ENCODE measurements at places on chromosomes 1 and 21.

- no peak for DNase-seq
These were observed 55.6 kb downstream of the PEX14 start for GRCh38 chr1:10530281-10530740.

- DNase-seq: no peak
These were observed 100.6 kb upstream of the VAMP3 start for GRCh38 chr1:7670334-7671145.

GRCh38 chr1:156755527-156755950 is 4.1 kb upstream of the HDGF start:
- DNase-seq: no peak

GRCh38 chr1:63922848-63923247 is 149.0 kb downstream of the ROR1 start:
- no peak for DNase-seq

DNA sequence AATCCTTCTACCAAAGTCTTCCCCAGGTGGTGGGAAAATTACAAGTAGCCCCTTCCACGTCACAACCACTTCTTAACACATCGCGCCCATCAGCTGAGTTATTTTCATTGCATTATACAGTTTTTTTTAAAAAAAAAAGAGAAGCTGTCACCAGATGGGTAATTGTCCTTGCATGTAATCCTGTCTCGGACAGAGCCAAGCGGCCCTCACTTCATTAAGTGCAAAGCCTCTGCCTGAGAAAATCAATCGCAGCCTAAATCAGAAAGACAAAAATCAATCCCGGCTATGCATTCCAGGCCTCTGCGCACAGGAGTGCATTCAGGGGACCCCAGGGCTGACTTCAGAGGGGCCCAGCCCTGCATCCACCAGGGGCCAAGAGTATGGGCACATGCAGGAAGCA is 538.9 kb downstream of the NPHP4 start:
- no peak for DNase-seq

DNA sequence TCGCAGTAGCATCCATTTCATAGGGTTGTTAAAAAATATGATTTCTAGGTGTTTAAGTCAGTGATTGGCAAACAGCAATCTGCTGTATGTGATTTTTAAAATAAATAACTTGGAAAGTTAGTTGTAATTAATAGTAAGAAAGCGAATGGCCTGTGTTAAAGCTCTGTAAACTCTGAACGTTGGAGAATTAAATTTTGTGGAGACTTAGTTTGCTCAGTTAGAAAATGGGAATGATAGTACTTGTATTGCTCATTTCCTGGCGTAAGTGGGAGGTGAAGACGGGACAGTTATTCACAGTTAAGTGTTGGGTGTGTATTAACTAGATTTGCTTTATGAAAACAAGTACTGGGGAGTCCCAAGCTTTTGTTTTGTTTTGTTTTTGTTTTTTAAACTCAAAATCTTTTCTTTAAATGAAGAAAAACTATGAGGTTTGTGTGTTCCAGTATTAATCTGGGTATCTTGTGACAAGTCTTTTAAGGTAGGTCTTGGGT is 995 bp downstream of the CACYBP start:
- DNase-seq: no peak

DNA sequence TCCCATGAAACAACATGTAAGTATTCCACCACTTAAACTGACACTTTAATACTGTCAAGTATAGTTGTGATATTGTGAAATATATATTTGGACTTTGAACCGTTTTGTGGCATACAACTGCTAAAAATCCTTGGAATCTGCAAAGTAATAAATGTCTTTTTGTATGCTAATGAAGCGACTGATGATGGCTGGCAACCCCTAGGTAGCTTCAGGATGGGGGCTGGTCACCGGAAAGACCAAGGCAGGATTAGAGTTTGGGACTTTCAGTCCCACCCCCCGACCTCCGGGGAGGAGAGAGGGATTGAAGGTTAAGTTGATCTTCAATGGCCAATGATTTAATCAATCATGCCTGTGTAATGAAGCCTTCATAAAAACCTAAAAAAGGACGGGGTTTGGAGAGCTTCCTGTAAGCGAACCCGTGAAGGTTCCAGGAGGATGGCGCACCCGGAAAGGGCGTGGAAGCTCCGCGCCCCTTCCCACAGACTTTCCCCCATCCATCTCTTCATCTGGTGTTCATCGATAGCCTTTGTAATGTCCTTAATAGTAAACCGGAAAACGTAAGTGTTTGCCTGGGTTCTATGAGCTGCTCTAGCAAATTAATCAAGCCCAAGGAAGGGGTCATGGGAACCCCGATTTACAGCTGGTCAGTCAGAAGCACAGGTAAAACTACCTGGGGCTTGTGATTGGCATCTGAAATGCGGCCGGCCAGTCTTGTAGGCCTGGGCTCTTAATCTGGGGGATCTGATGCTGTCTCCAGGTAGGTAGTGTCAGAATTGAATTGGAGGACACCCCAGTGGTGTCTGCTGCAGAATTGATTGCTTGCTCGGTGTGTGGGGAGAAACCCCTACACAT is 1.8 kb upstream of the ZNF281 start:
- no peak for DNase-seq

GRCh38 chr1:76294482-76295194 is 220.1 kb downstream of the ST6GALNAC3 start:
- DNase-seq: no peak

GRCh38 chr1:207867136-207868109 is 43.5 kb downstream of the CD34 start:
- DNase-seq: no peak

DNA sequence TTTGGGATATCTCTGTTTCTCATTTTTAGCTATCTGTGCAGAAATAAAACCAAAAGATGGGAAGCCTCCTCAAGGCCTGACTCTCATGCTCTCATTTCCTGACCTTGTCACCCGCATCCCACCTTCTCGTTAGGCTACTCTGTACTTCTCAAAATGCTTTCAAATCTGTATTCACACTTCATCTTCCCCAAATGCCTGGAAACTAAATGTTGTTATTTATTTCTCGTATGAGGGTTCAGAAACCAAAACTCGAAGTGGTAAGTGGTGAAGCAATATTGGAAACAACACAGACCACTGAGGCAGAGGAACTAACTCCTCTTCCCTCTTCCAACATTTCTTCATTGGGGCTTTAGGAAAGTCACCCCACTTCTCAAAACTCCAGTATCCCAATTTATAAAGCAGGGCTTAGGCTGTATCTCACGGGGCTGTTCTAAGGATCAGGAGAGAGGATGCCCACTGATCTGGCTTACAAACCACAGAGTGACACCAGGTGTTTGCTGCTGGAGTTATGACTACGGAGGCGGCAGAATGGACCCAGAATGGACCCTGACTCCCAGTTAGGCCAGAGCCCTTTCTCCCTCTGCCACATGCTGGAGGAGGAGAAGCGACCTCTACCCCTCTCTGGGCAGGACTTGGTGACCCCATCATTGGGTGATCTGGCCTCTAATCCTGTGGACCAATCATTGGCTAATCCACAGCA is 3.5 kb downstream of the SLAMF7 start:
- no peak for DNase-seq

- no peak for DNase-seq
These were observed 6.9 kb upstream of the F13B start for GRCh38 chr1:197073978-197074377.

GRCh38 chr1:66182026-66182425 is 351.9 kb upstream of the SGIP1 start:
- DNase-seq: no peak

GRCh38 chr1:87821335-87821697 is 492.6 kb downstream of the LMO4 start:
- DNase-seq: no peak

DNA sequence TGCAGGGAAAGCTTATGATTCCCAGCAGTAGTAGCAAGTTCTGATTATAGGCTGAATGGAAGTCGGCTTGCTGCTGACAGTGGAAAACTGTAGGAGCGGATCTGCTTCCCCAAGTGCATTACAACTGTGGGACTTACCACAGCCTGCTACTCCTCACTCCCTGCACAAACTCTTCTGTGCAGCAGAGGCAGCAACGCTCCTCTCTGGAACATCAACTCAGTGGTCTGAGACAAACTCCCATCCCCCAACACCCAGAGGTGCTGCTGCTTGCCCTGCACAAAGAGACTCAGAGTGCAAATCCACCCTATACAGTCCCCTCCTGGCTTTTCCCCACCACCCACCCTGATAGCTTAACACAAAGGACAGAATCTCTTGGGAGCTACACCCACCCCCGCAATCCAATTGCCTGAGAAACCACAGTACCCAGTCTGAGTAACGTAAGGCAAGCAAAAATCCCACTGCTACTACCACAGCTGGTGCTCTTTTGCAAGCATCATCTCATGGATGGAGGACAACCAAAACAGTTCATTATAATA is 1455.2 kb downstream of the AMY1C start:
- no peak for DNase-seq

DNA sequence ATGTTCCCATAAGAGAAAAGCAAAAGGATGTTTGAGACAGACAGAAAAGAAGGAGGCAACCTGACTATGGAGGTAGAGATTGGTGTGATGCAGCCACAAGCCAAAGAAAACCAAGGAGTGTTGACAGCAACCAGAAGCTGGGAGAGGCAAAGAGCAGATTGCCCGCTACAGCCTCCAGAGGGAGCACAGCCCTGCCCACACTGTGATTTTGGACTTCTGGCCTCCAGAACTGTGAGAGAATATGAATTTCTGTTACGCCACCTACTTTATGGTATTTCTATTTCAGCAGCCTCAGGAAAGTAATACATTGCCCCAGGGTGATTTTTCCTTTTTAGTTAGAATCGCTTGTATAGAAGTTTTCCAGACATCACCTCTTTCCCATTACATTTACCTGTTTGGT is 28.4 kb downstream of the SLAMF6 start:
- no peak for DNase-seq

GRCh38 chr1:6491480-6491962 is at the start of gene PLEKHG5:
PLEKHG5 (minus strand) TSS chr1:6491667; CDS start chr1:6477571, 14,096 bp downstream.
- no peak for DNase-seq

DNA sequence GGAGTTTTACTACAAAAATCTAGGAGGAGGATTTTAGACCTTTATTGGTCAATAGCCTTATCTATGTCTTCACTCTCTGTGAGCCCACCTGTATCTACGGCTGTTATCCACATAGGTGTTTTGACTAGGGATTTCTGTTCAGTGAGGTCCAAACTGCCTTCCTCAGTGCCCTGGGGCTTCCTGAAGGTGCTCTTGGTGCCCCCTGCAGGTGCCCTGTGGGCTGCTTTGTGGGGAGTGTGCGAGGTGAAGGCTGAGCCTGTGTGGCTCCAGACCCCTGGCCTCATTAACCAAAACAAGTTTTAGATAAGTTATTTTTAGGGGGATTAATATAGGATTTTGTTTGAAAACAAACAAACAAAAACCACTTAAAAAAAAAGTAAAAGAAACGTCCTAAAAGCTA is 122.5 kb downstream of the KIF26B start:
- no peak for DNase-seq

DNA sequence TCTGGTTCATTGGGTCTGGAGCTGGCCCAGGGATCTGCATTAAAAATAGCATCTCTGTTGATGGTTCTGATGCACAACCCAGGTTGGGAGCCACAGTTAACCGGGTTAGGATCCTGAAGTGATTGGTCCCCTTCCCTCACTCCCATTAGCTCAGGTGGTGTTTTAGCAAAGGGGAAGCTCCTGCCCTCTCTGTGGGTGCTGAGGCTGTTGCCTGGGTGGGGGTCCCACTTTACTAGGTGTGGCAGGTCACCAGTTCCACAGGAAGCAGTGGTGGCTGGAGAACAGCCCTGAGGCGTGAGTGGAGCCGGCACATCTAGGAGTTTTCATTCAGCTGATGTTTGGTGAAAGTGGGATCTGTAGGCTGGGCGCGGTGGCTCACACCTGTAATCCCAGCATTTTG is 86.5 kb downstream of the MAN1C1 start:
- DNase-seq: no peak

GRCh38 chr1:84757301-84757700 is 67.0 kb upstream of the SSX2IP start:
- DNase-seq: no peak
